Stimulated activated memory B cell treated with anti-CD40 and anti-IgM and Interleukin-4, amounts not matched to agents 10 μg/mL and 1 μg/mL and 100 μg/mL, for 72 hours (primary cell): ENCODE measurements at places on chromosomes 11 and 22.

DNA sequence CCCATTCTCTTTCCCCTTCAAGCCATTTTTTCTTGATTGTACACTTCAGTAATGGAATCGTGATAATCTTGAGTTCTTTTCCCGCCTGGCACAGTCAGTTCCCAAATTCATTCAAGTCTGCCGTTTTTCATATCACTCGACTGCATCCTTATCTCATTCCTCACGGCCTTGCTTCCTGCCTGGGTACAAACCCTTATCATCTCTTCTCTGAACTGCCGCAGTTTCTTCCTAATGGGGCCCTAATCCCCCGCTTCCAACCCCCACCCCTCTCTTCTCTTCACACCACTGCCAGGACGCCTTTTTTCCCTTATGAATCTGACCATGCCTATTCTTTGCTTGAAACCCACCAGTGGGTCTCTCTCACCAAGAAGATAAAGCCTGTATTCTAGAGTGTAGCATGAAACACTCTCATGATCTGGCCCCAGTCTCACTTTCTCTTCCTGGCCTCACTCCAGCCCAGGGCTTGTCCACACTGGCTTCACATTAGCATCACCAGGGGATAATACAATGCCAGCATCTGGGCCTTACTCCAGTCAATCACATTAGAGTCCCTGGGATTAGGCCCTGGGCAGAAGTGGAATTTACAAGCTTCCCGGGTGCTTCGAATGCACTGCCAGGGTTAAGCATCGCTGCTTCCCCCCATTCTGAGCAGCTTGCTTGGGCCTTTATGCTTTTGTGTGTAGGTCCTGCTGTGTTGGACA lies 102.1 kb downstream of the FBXO7 start:
- ATAC-seq = no peak

GRCh38 chr11:130068986-130069658 lies 572 bp upstream of the APLP2 start:
- ATAC-seq = peak; percentile 67

- ATAC-seq = no peak
Measured at GRCh38 chr22:27885977-27886842, 32.8 kb downstream of the PITPNB start.

DNA sequence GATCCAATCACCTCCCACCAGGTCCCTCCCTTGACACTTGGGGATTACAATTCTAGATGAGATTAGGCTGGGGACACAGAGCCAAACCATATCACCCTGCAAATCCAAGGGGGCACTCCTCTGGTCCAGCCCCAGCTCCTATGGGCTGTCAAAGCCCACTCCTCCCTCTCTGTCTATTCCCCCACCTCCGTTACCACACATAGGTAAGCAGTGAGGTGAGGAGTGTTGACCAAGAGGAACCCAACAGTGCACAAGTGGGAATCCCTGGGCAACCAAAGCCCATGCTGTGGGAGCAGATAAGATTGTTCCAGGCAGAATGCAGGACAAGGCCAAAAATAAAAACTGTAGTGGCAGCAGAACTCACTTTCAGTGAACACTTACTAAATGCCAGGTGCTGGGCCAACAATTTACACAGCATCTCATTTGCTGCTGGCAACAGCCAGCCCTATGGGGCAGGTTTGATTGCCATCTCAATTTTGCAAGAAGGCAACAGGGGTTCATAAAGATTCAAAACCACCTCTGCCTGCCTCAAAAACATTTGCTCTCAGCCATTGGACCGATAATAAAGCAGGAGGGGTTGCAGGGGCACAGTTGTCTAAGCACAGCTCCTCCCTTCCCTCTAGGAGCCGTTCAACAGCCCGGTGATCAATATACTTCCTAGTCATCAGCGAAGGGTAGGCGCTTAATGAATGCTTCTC lies 8.9 kb downstream of the SDF2L1 start:
- no peak for ATAC-seq

DNA sequence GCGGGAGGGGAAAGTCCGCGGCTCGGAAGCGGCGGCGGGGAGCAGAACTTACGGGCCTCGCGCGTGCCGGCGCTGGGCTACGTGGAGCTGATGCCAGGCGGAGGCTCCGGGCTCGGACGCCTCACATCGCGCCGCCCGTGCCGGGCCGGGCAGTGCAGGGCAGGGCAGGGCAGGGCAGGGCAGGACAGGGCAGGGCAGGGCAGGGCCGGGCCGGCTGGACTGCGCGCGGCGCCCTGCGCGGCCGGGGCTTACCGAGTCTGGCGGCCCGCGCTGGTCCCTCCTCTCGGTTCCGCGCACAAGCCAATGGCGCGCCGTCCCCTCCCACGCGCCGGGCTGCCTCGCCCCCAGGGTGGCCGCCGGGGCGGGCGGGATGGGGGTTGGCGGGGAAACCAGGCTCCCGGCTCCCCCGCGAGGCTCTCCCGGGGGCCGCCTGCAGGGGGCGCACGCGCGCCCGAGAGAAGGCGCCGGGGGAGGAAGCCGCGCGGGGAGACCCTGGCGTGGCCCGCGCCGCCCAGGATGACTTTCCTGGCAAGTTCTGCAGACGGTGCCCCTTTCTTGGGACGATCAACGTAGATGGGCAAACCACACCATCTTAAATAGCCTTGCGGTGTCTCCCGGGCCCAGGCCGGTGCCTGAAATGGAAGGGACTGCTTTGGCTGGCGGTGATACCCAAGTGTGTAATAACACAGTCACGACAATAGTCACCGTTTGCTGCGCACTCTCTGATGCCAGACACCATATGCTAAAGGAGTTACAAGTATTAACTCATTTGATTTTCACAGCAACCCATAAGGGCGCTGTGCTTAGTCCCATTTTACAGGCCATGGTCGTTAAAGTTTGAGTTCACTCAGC lies at the start of gene TP53I11:
Gene TP53I11 (minus strand): TSS at position 259 of the 852 bp plus-strand sequence. CDS start 12,548 bp downstream, outside the sequence.
- peak; percentile 87 for ATAC-seq

- ATAC-seq = no peak
Measured at GRCh38 chr22:17086788-17087497, 2.1 kb downstream of the IL17RA start.

GRCh38 chr11:95363164-95363563 lies 132.2 kb upstream of the SESN3 start:
- no peak for ATAC-seq

- ATAC-seq = no peak
Measured at GRCh38 chr11:86555866-86556265, 116.5 kb downstream of the ME3 start.

GRCh38 chr11:130462101-130462885 lies 13.8 kb downstream of the ADAMTS15 start:
- peak; percentile 4 for ATAC-seq

DNA sequence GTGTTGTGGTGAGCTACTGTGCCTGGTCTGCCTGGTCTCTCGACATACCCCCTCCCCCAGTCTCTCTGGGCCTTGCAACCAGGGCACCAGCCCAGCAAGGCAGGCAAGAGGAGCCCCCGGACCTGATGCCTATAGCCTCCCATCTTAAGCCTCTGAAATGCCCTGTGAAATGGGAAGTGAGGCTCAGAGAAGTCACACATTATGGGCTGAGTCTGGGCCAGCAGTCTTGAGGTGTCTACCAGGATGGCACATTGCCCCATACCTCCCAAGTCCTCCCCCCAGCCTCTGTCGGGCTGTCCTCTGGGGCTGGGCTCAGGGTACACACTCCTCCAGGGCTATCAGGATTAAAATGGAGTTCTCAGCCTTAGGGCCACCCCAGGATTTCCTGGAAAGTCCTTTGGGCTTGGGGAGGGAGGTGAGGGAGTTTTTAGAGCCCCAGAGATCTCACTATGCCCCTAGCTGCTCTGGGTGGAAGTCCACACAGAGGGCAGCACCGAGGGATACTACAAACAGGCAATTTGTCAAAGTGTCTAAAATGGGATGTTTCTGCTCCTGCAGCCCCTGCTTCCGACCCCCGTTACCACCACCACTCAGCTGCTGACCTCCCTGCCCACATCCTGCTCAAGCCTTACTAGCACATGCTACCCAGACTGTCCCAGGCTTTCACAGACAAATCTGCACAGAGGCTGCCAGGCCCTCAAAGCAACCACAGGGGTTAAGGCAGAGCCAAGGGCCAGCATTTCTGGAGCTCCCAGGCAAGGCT lies 3.1 kb upstream of the SH3BP1 start:
- no peak for ATAC-seq

DNA sequence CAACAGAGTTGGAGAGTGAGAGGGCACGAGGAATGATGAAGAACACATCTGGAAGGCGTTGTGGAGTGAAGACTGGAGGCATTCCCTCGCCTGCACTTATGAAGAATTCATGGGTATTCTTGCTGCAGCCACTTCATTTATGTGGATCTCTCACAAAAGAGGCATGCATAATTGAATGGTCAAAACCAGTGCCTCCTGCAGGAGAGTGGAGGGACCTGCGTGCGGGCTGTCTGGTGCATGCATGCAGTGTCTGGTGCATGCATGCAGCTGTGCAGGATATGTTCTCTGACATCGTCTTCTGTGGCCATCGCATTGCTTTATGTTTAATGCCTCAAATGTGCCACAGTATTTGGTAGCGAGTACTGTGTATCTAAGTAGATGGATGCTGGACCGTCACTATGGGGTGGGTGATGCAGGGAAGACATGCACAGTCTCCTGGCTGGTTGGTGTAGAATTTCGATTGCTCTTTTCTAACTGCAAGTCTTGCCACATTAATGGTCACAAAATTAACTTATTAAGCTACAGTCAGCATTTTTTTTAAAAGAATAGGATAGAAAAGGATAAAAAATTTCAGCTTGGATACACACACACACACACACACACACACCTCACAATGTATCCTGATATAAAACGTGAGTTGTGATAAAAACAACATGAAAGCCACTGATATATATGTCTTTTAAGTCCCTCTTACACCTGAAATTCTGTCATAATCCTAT lies 20.9 kb upstream of the NTM start:
- no peak for ATAC-seq

DNA sequence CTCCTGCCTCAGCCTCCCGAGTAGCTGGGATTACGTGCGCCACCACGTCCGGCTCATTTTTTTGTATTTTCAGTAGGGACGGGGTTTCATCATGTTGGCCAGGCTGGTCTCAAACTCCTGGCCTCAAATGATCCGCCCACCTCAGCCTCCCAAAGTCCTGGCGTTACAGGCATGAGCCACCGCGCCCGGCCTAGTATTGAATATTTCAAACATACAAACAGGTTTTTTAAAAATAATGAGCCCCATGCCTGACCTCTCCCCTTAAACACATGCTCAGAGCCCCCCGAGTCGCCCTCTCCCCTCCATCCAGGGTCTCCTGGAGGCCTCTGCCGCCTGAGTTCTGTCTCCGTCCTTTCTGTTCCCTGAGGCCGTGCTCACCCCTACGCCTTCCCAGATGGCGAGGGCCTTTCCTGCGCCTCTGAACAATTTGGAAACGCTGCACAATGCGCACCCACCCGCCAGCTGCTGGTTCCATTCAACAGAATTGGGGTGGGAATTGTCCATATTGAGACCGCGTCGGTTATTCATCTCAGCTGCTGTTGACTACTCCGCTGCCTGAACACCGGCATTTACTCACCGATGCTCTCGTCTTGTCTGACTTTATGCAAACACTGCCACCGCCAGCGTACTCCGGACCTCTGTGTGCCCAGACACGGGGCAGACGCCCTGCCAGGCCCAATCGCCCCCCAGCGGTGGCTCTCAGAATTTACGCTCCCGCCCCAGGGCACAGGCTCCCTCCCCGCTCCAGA lies 13.6 kb upstream of the RNH1 start:
- ATAC-seq = no peak

- ATAC-seq = no peak
Measured at GRCh38 chr22:23113847-23114720, 27.7 kb downstream of the RSPH14 start.

- no peak for ATAC-seq
Measured at GRCh38 chr11:128934926-128935325, 7.7 kb downstream of the TP53AIP1 start.

GRCh38 chr11:86910592-86910991 lies 44.6 kb downstream of the FZD4 start:
- ATAC-seq = no peak

DNA sequence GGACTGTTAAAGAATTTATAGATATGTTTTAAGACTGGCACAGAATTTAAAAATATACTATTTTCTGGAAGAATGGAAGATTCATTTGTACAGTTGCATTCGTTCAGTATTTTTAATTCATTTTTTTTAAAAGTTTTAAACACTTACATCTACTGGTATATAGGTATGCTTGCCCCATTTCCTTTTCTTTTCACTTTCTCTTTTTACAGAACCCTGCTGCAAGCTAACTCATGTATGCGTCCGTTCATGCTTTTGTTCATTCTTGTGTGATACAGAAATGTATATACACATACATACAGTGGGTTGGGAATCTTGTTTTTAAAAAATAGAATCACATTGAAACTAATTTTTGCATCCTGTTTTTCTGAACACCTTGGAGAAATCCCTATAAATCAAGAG lies 31.0 kb downstream of the PACS1 start:
- ATAC-seq = no peak

DNA sequence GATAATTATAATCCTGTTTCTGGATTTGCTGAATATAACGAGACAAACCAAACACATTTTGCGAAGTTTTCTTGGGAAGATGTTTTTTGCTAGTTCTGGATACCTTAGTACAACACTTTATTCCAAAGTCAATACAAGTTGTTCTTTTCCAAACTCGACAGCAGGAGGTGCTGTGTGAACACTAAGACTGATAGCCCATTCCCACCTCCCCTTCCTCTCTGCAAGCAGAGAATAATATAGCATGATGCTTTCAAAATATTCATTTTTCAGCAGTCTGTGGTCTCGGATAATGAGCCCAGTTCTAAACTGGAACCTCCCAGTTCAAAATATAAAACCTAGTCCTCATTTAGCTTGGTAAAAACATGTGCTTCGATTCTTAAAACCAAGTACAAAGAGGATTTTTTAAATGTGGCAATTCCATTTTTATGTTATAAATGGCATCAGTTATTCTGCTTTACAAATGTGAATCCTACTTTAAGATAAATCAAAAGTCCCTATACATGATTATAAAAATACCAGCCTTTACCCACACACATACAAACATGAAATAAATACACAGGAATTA lies 129.1 kb downstream of the DCDC1 start:
- no peak for ATAC-seq

DNA sequence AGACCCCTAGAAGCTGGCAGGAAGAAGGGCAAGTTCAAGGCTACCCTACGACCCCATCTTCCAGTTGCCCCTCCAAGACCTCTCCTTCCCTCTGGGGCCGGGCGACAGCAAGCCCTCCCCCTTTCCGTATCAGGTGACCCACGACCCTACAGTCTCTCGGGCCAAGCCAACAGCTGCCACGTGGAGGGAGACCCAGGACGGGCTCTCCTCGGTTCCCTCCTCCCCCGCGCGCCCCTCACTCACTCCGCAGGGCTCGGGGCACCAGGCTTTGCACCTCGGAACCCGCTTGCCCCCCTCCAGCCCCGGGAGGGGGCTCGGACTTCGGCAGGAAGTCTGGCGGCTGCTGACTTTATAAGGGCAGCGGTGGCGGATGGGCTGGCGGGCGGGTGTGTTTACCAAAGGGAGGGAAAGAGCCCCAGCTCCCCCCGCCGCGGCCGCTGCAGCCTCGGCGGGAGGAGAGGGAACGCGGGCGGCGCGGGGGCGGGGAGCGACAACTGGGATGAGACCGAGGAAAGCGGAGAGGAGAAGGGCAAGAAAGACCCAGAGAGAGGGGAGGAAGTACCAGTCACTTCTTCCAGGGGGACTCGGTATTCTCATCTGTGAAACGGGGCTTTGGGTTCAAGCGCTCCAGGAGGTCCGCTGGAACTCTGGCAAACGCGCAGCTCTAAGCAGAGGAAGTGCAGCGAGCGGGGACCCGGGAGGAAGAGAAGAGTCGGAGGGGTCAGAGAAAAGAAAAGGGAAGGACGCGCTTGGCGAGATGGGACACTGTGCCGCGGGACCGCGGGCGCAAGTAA lies 767 bp downstream of the SLC43A1 start:
- ATAC-seq = peak; percentile 61

GRCh38 chr11:76365038-76365679 lies 15.8 kb downstream of the THAP12 start:
- no peak for ATAC-seq

- no peak for ATAC-seq
Measured at GRCh38 chr11:76271068-76271467, 64.8 kb upstream of the WNT11 start.

- ATAC-seq = no peak
Measured at GRCh38 chr11:124946735-124947141, 7.3 kb upstream of the CCDC15 start.
